ENCODE measurements at places on chromosomes 16 and 17.

- no peak for DNase-seq
Measured at GRCh38 chr16:81394966-81395655, 49.5 kb upstream of the CMIP start.

DNA sequence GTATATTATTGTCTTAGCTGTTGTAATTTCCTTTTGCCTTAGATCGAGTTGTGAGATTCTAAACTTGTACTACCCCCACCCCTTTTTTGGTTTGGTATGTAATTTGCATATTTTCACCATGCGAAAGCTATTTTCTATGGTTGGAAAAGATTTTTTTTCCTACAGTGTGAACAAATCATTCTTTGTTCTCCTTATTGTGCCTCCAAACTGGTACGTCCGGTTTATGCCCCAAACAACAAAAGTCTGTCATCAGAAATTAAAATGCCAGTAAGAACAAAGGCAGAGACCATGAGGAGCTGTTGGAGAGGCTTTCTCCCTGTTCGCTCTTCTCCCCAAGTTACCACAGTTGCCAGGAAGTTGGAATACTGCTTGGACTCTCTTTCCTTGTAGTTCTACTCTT is 66.1 kb downstream of the BCAS3 start:
- no peak for DNase-seq

GRCh38 chr16:69311533-69312387 is 610 bp downstream of the VPS4A start:
- DNase-seq: peak; percentile 53

DNA sequence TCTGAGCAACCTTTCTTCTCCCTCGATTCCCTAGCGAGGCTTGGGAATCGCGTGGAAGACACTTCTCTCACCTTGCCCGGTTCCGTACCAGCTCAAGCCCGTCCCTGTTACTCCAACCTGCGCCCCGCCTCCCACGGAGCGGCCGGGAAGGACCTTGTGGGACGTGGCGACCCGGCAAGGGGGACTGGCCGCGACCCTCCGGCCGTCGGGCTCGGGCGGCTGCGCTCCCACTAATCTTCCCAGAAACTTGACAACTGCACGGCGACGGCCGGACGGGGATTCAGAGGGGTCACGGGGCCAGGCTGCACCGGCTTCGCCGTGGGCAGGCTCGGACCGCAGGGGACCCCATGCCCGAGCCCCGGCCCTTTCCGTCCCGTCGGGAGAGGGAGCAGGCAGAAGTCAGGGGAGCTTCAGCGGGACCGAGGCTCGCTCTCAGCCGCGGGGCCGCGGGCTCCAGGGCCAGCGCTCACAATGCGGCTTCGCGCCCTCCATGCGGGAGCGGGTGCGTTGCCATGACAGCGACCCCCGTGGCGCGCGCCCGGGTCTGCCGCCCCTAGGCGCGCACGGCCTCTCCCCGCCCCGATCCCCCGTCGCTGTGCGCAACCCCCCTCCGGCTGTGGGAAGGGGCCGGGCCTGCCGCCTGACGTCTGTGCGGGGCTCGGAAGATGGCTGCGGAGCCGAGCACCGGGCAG is at the start of gene SGSM2:
Gene SGSM2 (plus strand): TSS at position 650 of the 692 bp plus-strand sequence. CDS start 188 bp downstream, outside the sequence.
- DNase-seq: peak; percentile 92

- DNase-seq: no peak
Measured at GRCh38 chr17:71937914-71938313, 182.9 kb upstream of the SOX9 start.

DNA sequence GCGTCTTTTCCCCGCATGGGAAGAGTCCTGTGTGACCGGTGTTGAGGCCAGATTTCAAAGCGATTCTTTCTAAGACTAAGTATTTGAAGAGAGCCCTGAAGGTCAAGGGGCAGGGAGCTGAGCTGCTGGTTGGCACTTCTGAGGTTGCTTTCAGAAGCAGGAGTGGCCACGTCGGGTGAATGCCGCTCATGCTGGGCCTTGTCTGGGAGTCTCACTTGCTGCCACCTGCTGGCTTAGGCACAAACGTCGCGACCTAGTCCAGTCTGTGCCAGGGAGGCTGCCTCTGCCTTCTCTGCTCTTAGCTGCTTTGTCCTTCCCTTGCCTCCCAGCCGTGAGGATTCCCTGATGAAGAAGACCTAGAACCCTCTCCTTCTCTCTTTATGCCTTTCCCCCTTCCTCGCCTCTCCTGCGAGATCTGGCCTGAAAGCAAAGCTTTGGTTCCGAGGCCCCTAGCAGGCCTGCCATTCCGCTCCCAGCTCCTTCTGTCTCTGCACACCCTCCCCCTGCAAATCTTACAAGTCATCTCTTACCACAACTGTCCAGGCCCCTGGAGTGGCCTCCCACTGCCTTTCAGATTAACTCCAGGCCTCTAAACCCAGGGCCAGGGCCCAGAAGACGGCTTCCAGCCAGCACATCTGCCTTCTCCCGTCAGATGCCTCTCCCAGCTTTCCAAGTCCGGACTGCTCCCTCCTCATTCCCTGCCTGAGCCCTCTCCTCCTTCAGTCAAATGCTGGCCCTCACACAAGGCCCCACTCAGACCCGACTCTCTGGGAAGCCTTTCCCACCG is 11.4 kb downstream of the CTNS start:
- peak; percentile 74 for DNase-seq

DNA sequence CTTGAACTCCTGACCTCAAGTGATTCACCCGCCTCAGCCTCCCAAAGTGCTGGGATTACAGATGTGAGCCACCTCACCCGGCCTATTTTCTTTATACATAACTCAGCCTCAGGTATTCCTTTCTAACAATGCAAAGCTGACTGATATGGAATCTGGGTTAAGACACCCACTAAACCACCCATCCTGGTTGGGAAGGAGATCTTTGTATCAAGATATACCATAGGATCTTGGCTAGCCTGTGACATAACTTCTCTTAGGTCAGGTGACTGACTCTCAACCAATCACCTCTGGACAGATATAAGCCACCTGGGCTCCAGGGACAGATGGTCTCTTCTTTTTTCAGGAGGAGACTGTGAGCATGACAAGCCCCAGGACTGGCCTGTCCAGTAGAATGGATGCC is 51.2 kb upstream of the NKD1 start:
- peak; percentile 6 for DNase-seq

- no peak for DNase-seq
Measured at GRCh38 chr16:66878067-66878466, 2.2 kb upstream of the PDP2 start.

DNA sequence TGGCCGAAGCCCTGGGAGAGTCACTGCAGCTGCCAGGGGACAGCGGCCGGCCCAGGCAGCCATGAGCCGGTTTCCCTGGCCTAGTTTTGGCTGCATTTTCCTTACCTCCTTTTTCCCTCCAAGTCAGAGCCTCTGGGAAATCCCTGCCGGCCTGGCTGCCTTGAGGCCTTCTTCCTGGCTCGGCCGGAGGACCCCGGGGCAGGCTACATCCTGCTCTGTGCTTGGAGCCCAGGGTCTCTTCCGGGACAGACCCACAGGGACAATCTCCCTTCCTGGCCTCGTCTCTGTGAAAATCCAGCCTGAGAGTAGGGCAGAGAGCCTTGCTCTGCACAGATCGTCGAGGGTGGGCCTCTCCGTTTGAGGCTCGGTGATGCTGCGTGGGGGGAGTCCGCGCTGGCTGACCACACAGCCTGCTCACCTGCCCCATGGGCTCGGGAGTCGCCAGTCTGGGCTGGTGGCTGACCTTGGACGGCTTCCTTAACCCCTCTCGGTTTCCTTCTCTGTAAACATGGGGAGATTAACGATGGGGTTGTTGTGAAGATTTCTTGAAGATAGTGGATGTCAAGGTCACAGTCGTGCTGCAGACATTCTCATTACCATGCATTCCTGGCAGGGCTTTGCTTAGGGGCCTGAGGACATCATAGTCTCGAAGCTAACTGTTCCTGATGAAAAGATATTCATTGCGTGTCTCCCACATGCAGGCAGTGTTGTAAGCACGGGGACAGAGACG is 34.8 kb upstream of the CIBAR2 start:
- DNase-seq: no peak

DNA sequence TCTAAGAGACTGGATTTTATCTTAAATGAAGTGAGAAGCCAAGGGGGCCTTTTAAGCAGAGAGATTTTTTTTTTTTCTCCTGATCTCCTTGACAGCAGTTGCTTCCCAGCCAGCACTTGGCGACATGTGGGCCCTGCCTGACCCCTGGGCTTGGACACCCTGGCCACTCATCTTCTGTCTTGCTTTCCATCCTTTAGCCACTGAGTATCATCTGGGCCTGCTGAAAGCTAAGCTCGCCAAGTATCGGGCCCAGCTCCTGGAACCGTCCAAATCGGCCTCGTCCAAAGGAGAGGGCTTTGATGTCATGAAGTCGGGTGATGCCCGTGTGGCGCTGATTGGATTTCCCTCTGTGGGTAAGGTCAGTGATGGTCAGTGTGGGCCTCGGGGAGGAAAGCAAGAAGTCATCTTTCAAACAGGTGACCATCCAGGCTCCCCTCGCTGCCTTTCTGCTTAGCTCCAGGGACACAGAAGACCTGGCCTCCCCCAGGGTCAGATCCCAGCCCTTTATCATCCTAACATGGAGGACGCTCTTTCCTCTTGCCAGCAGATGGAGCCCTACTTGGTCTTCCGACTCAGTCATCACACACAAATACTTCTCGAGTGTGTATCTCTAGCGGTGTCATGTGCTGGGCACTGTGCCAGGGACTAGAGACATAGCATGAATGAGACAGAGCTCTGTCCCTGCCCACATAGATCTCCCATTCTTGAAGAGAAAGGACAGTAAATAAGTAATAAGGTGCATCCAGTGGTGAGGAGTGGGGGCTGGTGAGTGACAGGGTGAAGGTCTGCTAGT is 6.1 kb downstream of the DRG2 start:
- peak; percentile 76 for DNase-seq

- DNase-seq: no peak
Measured at GRCh38 chr17:2695243-2695960, 16.2 kb downstream of the CLUH start.

DNA sequence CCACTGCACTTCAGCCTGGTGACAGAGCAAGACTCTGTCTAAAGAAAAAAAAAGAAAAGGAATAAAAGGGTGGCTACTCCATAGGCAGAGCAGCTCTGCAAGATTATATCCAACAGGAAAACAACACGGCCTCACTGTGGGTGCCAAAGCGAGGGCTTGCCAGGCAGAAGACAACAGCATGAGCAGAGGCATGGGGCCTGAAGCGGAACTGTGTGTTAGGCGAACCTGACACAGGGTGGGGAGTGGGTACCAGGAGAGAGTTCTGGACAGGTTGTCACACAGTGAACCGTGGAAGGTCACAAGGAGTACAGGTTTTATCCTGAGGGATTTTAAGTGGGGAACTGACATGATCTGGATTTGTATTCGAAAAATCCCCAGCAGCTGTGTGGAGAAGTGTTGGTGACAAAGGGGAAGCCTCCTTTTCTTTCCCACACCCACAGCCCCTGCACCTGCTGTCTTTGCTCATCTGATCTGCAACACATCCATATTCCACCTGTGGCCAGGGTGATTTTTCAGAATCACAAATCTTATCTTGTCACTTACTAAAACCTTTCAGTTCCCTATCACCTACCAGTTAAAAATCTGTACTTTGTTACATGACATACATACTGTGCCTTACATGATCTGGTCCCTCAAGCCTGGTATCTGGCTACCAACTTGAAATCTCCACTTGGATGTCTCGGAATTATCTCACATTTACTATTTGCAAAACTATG is 23.2 kb upstream of the ARHGAP17 start:
- no peak for DNase-seq

GRCh38 chr17:45288825-45289224 is 26.9 kb upstream of the SPATA32 start:
- DNase-seq: peak; percentile 72

DNA sequence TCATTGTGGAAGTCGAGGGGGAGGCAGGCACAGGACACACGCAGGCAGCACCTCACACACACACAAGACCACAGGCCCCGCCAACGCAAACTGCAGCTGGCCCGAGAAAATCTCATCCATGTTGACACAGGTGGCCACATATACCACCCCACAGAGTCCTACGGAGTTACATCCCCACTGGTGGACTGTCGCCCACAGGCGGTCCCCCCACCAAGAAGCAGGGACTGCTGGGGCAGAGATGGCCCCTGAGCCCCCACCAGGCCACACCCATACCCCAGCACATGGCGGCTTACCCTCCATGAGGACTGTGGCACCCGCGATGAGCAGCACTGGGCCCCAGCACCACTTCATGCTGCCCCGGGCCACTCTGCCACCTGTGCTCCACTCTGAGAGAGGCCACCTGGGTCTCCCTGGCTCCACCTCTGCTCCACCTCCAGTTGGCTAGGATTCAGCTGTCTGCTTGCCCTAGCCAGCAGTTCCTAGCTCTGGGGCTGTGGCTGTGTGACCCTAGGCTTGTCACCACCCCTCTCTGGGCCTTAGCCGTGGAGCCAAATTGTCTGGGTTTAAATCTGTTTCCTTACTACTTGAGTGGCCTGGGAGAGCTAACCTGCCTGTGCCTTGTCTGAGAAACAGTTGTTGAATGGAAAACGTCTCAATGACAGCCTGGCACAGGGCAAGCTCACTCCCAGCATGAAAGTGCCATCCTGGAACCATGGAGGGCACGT is at the start of gene PRSS53:
Gene PRSS53 (minus strand): TSS at position 485 of the 725 bp plus-strand sequence. CDS start 134 bp downstream, at position 351.
- no peak for DNase-seq

DNA sequence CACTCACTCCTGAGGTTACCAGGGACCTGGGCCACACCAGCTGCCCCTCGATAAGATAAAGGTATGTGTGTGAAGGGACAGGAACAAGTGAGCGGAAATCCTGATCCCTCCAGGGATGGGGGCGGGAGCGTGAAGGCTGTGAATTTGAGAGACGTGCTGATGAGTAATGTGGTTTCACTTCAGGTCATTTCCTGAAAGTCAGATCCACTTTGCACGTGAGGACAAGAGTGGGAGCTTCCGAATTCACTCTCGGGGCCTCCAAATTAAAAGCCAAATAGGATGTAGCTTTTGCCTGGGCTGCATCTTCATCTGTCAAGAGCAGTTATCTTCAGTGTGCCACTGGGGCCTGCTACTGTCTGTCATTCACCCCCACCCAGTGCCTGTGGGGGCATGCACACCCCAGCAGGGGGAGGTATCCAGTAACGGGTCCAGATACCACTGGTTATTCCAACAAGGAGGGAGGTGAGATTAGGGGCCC is 87.4 kb upstream of the LHX1 start:
- peak; percentile 49 for DNase-seq

GRCh38 chr16:56102183-56102686 is 89.1 kb upstream of the GNAO1 start:
- peak; percentile 97 for DNase-seq

DNA sequence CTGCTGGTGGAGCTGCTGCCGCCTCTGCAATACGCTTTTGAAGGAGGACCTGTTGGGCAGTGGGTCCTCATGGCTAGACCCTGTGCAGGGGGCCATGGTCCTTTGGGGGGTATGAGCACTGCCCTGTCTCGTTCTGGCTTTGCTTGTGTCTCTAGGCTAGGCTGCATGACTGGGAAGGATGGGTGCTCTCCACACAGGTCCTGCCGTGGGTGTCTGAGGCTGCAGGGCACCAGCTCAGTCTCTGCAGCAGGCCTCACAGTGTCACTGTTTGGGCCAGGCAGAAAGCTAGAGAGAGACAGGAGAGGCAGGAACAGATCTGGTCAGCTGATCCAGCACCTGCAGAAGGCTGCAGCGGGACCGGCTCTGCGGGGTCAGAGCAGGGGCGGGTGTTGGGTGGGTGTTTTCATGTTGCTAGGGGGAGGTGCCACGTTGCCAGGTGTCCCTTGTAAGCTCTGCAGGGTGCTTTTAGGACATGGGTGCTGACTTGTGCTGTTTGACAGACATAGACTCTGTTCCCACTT is 111.4 kb downstream of the SNX29 start:
- peak; percentile 68 for DNase-seq

Data from NCI-H82 (cell line).